ENCODE measurements at places on chromosomes 6 and 20.

DNA sequence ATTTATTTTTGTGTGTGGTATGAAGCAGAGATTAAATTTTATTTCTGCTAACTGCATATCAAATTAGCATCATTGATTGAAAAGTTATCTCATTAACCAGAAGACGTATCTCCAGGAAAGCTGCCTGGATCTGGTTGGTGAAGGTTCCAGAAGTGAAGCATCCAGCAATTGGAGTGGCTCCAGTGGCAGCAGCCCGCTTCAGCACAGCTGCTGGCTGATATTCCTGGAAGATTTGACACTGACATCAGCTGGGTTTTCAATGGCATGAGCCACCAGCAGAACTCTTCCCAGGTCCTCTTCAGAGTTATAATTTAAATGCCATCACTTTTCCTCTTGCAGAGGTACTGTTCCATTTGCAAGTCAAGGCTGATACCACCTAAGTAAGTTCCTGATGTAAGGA, 363.5 kb downstream of the BCKDHB start:
- no peak for DNase-seq

- no peak for DNase-seq
These were observed 9.6 kb upstream of the IL17A start for GRCh38 chr6:52176550-52176949.

- DNase-seq = no peak
These were observed 1.6 kb upstream of the FAM110A start for GRCh38 chr20:831956-832355.

DNA sequence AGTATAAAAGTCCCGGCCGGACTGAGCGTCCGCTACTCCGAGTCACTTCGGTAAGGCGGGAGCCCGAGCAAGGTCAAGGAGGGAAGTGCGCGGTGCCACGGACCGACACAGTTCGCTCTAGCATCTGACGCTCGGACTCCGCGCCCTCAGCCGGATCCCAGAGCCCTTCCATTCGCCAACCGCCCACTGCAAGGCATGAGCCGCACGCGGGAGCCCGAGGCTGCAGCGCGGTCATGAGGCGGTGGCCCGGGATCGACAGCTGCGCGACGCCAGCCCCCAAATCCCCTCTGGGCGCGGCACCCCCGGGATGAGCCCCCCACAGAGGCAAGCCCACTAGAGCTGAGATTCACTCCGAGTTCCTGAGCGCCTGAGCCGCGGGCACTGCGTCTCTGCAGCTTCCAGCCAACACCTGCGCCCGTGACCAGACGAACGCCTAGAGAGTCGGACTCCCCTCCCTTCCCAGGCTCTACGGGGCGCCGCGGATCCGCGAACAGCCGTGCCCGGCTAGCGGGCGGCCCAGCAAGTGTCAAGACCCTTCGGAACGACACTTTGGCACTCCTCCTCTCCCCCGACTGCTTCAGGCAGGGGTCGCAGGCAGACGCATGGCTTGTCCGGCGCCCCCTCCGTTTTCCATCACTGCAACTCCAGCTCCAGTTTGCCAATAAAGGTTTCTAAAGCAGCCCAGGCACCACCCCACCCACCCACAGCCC, 725 bp upstream of the ISM1 start:
- DNase-seq = no peak

DNA sequence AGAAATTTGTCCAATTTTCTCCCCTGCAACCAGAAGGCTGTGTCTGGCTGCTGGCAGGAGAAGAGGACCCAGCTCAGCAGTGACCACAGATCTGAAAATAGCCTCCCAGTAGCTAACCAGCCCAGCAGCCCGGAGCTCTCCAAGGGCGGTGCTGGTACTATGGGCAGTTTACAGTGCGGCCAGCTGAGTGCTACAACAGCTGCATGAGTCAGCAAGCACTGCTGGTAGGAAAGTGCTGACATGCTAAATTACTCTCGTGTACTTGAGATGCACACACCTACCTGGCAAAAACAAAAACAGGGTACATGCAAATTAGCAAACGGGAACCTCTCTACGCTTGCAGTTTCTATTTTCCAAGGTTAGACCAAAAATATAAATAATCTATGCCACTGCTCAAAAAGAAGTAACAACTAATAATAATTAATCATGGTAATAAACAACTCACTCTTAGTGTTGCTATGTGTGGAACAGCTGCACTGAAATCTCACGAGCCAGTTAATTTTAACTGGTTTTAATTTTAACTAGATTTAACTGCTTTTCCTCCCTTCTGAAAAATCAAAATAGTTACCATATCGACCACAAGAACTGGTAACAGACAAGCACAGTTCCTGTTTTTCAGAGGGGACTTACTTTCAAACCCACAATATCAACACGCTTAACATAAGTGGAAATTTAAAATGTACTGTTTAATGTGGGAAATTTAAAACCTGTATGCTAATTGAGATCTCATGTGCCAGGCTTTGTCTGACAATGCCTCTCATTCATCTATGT, 10.8 kb downstream of the BACH2 start:
- DNase-seq = no peak

- no peak for DNase-seq
These were observed 8.8 kb upstream of the ABRACL start for GRCh38 chr6:139019722-139020121.

GRCh38 chr6:166382500-166382932, 224 bp downstream of the MPC1 start:
- DNase-seq = no peak

GRCh38 chr20:36273414-36274180, 32.5 kb upstream of the DLGAP4 start:
- no peak for DNase-seq

DNA sequence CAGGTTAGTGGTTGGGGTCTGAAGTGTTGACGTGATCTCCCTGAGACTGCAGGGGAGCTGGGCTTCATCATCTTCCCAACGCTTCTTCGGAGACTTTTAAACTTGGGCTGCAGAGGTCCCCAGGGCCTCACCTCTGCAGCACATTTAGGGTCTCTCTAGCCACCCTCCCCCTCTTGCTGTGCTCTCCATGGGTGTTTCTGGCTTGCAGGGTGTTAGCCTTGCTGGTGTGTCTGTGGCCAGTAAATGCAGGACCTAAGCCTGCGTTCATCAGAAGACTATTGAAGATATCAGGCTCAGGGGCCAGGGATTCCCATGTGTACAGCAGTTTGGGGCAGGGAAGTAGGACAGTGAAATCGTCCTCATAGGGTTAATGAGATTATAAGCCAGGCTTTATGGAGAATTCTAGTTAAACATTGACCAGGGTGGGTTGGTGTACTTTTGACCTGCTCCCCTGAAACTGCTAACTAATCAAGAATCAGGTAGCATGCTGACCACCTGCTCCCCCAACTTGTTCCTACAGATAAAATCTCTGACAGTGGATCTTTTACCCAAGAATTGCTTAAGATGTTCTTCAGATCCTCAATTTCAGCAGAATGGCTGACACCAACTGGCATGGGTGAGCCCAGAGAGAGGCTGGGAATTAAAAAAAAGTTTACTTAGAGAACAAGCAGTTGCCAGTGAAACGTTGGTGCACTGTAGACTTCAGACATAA, 3.8 kb upstream of the DDO start:
- no peak for DNase-seq

DNA sequence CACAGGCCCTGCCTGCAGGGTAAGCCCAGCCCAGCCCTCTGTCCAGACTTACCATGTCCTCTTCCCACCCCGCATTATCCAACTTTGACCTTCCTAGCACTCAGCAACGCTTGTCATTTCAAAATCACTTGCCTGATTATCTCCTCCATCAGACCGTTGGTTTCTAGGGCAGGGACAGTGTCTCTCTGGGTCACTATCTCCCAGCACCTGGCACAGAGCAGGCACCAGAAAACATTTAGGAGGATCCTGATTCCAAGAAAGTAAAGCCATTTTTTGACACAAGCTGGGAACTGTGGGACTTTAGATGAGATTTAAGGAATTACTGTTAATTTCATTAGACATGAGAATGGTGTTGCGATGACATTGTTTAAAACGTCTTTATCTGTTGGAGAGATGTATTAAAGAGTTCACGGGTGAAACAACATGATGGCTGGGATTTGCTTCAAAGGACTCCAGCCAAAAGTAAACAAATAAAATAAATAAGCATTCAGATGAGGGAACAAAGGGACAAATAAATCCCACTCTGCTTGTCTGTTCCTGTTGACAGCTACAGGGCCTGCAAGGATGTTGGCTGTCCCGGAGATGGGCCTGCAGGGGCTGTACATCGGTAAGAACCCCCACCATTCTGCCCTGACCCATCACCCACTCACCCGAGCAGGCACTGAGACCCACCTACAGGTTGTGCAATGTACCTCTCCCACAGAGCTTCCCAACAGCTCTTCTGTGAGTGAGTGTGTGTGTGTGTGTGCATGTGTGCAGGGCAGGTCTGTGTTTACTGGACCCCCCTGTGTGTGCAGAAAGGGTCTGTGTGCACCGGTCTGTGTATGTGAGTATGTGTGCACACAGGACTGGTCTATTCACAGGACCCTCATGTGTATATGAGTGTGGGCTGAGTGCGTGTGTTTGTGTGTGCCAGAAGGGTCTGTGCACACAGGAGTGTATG, 5.9 kb downstream of the HSPA12B start:
- DNase-seq = no peak

- no peak for DNase-seq
These were observed 384.6 kb downstream of the CDKAL1 start for GRCh38 chr6:20918868-20919267.

DNA sequence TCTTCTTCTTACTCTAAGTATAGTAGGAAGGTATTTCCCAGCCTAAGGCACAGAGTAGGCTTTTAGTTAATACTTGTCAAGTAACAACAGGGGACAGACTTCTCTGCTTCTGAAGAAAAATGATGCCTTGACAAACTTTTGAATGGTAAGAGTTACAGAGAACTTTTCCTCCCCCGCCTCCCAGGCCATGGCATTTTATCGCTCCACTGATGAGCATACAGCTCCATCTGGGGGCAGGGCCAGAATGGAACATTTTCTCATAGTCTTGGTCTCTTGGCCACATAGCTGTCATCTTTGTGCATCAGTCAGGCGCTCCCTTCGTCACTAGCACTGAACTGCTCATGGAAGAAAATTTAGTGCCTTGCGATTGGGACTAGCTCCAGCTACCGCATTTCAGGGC, 1066.8 kb upstream of the CITED2 start:
- DNase-seq = no peak

DNA sequence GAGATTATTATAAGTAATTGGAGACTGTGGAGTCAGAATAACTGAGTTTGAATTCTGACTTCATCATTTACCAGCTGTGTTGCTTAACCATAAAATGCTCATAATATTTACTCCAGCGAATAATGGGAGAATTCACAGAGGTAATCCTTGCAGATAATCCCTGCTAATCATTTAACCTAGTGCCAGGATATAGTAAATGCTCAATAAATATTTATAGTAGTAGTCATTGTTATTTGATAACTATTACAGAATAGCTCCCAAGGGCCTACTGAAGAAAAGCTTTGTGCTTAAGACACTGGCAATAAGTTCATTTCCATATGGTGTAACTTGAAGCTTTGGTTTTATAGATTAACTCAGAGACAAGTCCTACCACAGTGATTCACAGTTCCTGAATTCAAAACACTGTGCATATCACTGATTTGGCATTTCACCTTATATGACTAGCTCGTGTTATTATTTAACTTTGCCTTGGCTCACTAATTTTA, 208.8 kb upstream of the PLCB4 start:
- no peak for DNase-seq

DNA sequence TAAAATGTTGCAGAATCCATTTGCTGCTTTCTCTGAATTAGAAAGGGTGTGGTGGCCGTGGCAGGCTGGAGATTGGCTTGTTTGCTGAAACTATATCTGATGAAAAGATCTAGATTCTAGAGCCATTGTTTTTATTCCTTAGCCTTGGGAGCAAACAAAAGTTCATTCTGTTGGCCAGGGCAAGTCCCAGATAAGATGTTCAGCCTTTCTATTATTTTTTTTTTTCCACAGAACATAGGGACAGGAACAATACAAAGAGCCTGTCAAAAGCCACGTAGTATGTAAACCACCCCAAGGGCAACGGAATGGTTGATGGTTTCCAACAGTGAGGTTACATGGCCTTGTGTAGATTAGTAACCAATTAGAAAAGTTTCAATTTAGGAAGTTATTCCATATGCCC, 119.9 kb upstream of the SLC22A16 start:
- no peak for DNase-seq

DNA sequence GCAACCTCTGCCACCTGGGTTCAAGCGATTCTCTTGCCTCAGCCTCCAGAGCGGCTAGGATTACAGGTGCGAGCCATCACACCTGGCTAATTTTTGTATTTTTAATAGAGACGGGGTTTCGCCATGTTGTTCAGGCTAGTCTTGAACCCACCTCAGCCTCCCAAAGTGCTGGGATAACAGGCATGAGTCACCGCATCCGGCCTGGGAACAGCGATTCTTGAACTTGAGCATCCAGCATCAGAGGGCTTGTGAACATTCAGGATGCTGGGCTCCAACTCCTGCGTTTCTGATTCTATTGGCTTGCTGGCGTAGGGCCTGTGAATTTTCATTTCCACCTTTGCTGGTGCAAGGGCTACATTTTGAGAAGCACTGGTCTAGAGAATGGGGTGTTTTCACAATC, 24.5 kb upstream of the PIM1 start:
- no peak for DNase-seq

DNA sequence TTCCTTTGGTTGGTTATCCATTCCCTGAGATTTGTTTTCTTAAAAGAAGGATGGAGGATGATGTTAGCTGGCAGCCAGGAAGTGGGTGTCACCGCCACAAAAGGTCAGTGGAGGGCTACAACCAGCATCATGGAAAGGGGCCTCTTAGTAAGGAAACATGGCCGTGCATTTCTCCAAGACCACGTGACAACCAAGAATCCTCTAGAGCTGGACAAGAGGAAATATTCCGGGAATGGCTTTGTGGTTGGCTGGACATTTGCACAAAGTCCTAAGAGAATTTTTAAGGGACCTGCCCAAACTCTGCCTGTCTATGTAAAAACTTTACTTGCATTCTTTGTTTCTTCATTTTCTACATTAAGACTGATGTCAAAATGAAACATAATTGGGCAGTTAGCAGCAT, 399.9 kb upstream of the MARCKS start:
- no peak for DNase-seq

GRCh38 chr6:105445481-105445880, 42.6 kb upstream of the PREP start:
- no peak for DNase-seq

DNA sequence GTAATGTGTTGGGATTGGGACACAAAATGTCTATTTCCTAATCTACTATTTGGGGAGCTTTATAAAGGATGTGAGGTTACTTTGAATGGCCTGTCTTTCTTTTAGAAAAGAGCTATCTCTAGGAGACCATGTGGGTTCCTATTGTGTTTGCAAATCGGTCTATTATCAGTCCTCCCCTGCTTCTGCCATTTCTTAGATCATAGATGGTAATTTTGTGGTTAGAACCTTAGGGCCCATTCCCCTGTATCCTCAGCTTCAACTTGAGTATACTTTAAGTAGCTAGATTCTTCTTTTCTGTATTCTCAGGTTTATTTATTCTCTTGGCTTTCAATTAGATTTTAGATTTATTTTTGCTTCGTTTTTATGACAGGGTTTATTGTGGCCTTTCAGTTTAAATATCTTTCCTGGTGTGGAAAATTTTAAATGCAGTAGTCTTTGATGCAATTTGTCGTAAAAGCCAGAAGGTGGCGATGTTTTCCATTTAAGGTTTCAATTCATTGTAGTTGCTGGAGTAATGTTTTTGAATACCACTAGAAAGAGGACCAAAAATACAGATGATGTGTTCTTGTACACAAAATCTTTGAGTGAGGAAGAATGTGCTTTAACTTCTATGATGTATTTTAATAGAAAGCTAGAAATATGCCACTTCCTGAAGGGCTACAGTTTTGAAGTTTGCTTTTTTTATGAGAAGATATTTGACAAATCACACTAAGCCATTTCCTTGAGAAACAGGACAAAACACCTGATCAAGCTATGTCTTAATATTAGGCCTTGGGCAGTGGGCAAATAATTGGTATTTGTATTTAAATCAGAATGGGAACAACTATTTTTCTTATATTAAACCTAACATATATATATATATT, 20.3 kb downstream of the TBPL1 start:
- DNase-seq = peak; percentile 6
